ENCODE measurements at places on chromosomes 5 and 9.

DNA sequence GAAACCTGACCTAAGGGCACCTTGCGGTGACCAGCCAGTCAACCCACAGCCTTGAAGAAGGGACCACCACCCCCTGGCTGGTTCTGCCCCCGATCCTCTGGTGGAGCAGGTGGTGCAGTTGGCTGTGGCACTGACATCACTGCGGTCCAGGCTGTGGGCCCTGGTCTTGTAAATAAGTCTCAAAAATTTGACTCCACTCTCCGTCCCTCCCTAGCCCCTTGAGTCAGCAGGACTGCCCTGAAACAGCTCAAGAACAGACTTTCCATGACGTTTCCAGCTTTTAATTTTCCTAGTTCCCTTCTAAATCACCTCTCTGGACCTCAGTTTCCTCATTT is 134.8 kb upstream of the BOD1 start:
- DNase-seq = no peak

GRCh38 chr9:88396836-88397577 is 8.8 kb downstream of the SPIN1 start:
- no peak for DNase-seq

DNA sequence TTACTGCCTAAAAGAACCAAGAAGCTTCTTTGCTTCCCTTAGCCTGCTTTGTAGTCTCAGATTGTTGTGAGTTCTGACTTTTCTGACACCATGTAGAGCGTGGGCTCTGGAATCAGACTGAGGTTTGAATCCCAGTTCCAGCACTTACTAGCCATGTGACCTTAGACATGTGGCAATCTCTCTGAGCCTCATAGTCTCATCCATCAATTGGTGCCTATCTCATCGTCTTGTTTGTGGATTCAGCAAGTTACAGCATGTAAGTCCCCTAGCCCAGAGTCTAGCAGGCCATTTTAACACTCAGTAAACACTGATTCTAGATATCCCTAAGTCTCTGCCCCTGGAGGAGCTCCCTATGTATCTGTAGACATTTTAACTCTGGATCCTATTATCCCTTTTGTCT is 94.7 kb downstream of the ANGPTL2 start:
- DNase-seq = no peak

DNA sequence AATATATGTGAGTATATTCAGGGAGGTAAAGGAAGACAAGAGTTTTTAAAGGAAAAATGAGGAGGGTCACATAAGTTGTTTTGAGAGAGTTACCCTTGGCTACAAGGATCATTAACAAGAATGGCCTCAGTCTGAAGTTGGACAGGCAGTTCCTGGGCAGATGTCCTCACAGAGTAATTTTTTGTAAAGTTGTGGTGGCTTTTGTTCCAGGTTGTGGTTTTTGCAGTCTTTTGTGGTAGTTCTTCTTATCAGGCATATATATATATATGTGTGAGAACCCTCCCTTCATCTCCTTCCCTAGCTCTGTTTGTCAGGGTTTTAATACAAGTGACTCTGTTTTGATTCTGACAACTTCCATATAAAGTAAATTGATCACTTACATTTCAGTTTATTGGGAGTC is 60.0 kb downstream of the CSNK1G3 start:
- no peak for DNase-seq

DNA sequence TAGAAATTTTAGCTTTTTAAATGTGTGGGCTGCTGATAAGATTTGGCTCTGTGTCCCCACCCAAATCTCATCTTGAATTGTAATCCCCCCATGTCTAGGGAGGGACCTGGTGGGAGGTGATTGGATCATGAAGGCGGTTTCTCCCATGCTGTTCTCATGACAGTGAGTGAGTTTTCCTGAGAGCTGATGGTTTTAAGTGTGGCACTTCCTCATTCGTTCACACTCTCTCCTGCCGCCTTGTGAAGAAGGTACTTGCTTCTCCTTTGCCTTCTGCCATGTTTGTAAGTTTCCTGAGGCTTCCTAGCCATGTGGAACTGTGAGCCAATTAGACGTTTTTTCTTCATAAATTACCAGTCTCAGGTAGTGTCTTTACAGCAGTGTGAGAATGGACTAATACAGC is 127.8 kb upstream of the MVB12B start:
- no peak for DNase-seq
